ENCODE measurements at places on chromosomes 12 and 14.
A peak's percentile ranks its signal among the peaks of the same experiment; 100 is the strongest.

DNA sequence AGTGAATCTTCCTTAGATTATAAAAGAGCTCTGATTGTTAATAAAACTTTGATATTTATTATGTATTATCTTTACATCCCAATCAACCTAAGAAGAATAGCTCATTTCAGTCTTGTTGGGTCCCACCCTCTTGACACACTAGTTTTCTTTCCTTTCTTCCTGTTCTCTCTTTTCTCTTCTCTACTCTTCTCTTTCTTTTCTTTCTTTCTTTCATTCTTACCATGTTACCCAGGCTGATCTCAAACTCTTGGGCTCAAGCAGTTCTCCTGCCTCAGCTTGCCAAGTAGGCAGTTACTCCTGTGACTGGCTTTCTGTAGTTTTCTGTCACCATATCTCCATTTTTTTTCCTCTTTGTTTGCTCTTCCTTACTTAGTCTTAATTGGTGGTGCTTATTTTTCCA lies 177.8 kb downstream of the MIPOL1 start:
- DNase-seq, result no peak

DNA sequence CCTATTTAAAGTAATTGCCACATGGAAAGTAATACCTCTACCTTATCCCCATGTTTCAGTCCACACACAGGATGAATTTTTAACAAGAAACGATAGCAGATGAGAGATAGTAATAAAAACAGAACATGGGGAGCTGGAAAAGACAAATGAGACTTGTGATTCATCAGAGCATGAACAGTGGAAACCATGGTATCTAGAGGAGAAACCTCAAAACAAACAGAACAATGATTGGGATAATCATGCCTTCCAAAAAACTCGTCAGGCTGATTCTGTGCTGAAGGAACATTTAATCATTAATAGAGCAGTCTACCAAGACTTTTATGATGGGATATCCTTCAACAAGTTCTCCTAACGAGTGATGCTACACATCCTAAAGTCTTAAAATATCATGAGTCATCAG lies 1390.7 kb downstream of the FSCB start:
- no peak for DNase-seq

- DNase-seq, result no peak
Observed at GRCh38 chr12:122205053-122205925, 1.8 kb downstream of the B3GNT4 start.

- DNase-seq, result peak; percentile 11
Observed at GRCh38 chr12:101414533-101415119, 7.1 kb upstream of the ARL1 start.

DNA sequence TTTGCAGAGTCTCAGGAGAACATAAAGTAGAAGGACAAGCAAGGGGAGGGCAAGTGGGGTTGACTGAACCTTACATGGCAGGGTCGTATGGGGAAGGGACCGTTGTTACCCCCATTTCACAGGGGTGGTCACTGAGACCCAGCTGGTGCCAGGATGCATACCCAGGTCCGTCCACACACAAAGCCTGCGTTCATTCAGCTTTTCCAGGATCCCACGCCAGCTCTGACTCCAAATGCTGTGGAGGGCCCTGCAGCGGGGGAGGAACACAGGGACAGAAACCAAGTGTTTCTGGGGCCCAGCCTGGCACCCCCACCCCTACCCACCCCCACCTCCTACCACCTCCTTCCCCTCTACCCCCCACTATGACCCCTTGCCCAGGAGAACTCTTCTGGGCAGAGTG lies 16.5 kb upstream of the CHGA start:
- DNase-seq, result no peak

DNA sequence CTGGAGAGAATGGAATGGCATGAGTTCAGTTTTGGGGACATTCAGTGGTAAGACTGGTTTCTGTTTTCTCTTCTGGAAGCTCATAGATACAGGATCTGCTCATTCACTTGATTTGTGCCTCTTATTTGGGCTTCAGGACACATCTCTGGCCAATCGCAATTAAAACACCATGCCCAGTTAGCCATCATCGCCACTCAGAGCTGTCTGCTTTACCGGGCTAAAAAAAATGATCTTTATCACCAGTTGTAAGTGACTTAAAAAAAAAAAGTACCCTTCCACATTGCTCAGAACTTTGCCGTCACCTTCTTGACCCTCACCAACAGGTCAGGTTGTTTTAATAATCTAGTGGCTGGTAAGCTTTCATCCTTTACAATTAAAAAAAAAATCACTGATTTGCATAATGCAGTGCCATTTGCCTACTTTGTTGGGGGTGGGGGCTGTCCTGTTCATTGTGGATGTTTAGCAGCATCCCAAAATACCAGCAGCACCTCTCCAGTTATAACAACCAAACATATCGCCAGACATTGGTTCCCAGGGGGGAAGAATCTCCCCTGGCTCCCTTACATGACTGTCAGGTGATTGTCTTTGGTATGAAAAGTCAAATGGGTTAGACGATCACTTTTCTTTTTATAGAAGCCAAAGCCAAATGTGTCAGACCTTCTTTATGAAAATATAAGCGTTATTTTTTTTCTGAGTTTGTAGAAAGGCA lies 150.1 kb downstream of the PRKCH start:
- no peak for DNase-seq

DNA sequence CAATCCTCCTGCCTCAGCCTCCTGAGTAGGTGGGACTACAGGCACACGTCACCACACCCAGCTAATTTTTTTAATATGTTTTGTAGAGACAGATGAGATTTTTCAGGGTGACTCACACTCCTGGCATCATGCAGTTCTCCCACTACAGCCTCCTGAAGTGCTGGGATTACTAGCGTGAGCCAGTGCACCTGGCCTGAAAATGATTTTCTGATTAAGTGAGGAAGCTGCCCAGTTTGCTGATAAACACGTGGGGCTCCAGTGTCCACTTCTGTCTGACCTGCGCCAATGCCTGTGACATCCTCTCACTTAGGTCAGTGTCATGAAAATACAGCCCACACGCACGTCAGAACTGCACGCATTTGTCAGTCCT lies 37.0 kb upstream of the SFSWAP start:
- no peak for DNase-seq

DNA sequence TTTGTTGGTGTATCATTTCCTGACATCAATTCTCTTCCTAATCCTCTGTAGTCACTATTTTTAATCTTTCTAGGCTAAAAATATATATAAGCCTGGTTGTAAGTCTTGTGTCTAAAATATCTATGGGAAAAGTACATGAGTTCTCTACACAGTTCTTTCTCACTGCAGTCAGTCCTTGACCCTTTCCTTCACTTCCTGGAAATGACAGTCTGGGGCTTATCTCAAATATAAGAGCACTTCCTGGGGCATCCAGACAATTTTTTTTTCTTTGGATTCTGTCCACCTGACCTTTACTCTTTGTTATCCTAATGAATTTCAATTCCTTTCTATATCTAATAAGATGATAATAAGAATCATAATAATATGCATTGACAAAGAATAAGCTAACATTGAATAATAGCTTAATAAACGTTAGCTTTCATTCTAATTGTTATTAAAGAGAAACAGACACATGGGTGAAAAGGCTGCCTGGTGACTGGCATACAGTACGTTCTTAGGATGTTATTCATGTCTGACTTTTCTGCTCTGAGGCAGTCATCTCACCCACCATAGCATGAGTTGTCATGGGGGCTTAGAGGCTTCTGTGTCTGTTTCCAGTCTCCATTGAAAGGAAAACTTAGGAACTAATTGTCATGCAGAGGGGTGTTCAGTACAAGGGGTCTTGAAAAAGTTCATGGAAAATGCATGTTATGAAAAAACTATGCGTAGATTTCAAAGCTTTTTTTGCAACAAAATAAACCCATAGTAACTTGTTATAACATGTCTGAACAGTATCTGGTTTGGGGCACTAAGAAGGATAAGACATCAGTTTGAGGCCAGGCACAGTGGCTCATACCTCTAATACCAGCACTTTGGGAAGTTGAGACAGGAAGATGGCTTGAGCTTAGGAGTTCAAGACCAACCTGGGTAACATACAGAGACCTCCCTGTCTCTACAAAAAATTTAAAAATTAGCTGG lies 66.2 kb upstream of the DNM1L start:
- DNase-seq, result no peak

- no peak for DNase-seq
Observed at GRCh38 chr12:81998761-81999378, 239.7 kb upstream of the PPFIA2 start.

- no peak for DNase-seq
Observed at GRCh38 chr14:72573725-72574417, 320.0 kb downstream of the DPF3 start.

GRCh38 chr14:82046512-82047226 lies 513.0 kb upstream of the SEL1L start:
- DNase-seq, result no peak

DNA sequence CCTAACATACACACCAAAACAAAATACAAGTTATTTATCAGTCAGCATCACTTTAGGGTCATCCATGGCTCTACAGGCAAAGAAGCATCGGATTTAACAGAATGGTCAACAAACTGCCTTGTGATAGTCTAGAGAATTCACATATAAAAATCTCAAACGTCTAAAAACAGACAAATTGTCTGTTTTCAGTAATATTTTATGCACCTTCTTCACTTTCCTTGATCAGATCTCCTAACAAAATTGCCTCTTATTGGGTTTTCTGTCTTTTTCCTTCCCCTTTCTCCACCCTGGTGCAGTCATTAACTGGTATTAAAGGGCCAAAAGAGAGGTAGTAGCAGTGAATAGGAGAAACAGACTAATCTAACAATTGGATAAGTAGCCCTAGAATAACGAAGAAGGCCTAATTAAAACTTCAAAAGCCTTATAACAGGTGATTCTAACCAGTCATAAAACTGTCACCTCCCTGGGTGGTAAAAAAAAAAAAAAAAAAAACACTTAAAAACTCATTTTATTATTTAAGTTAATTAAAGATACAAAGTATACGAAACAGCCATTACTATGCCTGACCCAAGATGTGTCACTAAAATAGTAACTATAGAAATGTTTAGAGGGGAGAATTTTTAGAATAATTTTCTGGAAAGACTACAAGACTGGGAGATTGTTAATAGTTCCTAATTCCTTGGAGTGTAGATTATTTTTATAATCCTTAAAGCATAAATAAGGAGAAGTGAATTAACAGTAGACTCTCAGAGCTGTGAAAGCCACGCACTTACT lies 1.5 kb downstream of the KIF21A start:
- DNase-seq, result no peak

DNA sequence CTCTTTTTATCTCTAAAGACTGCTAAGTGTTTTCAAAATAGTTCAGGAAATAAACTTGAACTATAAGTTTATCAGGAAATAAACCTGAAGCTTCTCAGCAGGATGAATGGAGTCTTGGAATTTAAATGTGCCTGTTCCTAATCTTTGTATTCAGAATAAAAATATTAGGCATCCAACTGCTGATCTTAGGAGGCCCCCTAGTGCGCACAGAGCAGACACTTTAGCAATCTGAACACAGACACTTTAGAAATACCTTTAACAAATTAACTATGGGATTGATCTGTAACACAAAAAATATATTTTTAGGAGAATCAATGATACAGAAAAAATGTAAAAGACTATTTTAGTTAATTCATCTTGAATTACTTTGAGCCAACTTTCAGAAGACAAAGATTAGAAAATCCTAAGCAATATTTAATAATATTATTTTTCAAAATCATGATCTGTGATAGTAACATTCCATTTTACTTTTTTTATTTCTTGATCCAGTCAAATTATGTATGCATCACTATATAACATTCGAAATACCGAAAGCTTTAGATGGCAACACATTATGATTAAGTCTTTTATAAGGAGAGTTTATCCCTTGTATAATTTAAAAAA lies 80.9 kb downstream of the SLC41A2 start:
- DNase-seq, result no peak

GRCh38 chr12:1439201-1439600 lies 155.2 kb downstream of the FBXL14 start:
- no peak for DNase-seq

GRCh38 chr12:23055004-23055403 lies 430.0 kb downstream of the ETNK1 start:
- DNase-seq, result no peak

DNA sequence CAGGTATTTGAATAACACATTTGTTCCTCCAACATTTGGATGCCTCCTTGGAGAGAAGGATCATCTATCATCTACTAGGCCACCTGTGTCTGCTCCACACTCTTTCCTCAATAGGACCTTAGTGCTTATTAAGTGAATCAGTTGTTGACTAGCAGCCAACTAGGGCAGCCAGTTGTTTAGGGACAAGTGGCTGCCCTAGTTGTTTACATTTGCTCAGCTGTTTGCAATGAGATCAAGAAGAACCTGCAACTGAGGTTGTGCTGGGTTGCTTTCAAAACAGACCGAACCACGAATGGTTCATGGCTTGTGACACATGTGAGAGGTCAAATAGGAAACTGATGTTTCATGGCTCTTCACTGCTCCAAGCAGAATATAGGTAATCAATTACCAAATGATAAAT lies 53.8 kb downstream of the TMCC3 start:
- DNase-seq, result peak; percentile 87

- DNase-seq, result no peak
Observed at GRCh38 chr14:59271734-59272133, 83.3 kb downstream of the DAAM1 start.

GRCh38 chr14:32998433-32998832 lies 59.8 kb downstream of the NPAS3 start:
- DNase-seq, result no peak

DNA sequence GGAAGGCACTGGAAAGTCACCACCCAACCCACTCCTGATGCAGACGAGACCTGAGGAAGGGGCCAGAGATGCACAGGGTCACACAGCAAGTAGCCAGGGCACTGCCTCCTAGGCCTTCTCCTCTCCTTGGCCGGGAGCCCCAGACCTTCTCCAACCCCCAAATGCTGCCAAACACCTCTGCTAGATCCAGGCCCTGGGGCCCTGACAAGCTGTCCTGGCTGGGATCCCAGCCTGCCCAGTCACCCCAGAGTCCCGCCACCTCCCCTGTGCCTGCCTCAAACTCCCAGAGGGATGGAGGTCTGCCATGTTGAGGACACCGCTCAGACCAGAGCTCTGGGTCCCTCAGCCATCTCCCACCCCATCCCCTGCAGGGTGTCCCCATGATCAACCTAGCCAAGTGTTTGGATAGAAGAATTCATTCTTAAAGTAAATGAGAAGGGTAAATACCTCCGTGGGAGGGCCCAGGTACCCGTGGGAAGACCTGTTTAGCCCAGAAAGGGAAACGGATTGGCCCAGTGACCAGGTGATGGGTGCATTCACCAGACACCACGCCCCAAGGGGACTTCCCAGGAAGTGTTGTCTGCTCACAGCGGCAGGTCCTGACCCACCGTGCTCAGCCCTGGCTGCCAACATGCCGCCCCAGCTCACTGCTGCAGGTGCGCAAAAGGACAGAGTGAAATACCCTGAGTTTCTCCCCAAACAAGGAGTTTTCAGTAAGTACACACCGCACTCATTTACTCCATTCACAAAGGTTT lies 4.6 kb upstream of the DIO3 start:
- DNase-seq, result no peak
